ENCODE measurements at places on chromosomes 5 and 9. TPM values are rescaled to one million over a fixed set of nuclear protein-coding genes. Genes with fewer than 3 reads are reported as not detected.

AK3 gene
- total RNA-seq: 47.5 TPM

NPR3 gene
- 116 TPM for total RNA-seq

PCSK5 gene
- total RNA-seq: 30.7 TPM

GABRA6 gene
- total RNA-seq: not detected

PRRX2 gene
- total RNA-seq: 0.50 TPM

GRCh38 chr5:174444479-174445188, 279.7 kb upstream of the MSX2 start:
- no peak for DNase-seq

DNA sequence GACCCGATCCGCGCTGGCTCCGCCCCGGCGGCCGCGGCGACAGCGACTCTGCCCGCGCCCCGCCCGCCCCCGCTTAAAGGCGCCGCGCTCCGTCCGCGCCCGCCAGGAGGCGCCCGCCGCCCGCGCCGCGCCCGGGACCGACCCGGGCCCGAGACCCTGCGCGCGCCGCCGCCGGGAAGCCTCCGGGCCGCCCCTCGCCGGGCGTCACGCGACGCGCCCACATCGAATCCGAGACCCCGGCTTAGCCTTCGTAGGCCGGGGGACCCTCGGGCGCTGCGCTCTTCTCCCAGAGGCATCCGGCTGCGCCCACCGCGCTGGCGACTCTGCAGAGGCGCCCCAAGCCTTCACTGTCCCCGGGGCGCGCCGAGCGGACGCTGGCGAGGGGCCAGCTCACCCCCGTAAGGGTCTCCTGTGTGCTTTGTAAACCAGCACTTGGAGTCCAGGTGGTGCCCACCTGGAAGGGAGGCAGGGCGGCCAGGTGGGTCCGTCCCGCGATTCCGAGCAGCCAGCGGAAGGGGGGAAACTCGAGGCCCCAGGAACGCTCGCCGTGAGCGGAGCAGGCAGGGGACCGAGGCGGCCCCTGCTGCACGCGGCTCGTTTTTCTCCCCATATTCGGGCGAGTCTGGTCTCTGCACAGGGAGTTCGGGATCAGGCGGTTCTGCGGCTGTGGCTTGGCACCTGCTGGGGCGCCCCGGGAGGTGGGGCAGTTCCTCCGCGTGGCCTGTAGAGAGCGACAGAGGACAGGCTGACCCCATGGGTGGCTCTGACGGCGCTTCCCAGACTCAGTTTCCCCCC, 423 bp upstream of the ABCA2 start:
- DNase-seq: no peak

DNA sequence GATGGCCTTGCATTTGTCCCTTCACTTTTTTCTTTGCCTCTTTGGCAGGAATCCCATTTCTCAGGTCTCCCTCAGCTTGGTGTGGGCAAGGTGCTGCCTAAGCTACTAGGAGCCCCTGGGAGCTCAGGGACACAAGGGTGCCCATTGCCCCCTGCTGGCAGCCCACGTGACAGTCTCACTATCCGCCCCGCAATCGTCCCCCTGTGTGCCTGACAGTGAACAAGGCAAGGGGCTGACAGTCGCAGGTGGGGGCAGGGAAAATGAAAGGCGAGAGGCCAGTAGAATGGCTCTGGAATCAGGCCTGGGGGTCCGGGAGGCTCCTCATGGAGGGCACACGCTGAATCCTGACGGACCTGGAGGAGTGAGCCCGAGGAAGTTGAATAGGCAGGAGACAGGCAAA, 2.0 kb upstream of the PCDH12 start:
- DNase-seq: no peak

DNA sequence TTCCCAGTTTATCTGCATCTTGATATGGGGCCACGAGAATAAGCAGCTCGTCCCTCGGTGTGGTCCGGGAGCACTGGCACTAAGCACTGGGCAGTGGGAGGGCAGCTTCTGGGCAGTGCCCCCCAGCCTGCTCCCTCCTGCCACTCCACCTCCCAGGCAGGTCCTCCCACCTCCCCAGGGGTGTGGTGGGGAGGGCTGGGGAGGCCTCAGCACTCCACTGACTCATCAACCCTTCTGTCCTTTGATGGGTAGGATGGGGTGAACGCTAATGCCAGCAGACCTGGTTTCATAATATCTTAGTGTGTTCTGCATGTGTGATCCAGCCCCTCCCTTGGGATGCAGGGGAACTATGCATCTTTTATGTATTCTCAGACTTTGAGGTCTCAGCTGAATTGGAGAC, 62.2 kb upstream of the GNE start:
- DNase-seq: no peak

DNA sequence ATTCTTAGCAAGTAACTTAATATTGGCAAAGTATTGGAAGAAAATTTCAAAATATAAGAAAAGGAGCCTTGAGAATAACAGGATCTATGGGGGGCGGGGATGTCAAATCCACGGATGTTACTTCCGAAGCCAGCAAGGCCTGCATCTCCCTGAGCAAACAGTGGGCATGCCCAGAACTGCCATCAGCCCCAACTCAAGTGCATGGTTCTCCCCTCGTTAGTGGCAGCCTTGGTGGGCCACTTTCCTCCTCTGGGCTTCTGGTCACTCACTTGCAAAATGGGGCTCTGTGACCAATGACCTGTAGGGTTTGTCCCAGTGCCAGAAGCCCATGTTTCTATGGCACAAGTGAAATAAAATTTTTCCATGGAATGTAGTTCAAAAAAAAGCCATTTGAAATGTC, 27.2 kb upstream of the MED10 start:
- DNase-seq: no peak

GRCh38 chr5:176530983-176531901, 6.0 kb downstream of the RNF44 start:
- DNase-seq: no peak

DNA sequence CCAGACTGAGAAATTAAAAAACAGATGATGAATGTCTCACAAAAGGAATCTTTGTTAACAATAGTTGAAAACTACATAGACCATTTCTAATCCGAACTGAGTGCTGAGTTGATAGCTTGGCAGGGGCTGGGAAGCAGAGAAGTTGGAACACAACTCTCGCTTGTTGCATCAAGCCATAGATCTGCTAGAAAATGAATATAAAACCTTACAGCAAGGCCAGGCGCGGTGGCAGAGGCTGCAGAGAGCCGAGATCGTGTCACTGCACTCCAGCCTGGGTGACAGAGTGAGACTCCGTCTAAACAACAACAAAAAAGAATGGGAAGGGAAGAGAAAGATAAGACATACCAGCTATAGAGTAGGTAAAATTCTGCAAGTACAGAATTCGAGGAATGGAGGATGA, 28.0 kb upstream of the SPZ1 start:
- no peak for DNase-seq

GRCh38 chr5:151259931-151260330, 6.9 kb downstream of the GM2A start:
- no peak for DNase-seq

Measured in type B pancreatic cell (in vitro differentiated cells).